ENCODE measurements at places on chromosomes 2 and 18. TPM values are rescaled to one million over a fixed set of nuclear protein-coding genes. Genes with fewer than 3 reads are reported as not detected.

Gene ERICH2
- not detected for total RNA-seq

Gene RRM2
- total RNA-seq, result 1.3 TPM

Gene POTEI
- total RNA-seq, result not detected

Gene RUFY4
- not detected for total RNA-seq

Gene HOXD8
- total RNA-seq, result not detected

Gene GAREM1
- not detected for total RNA-seq

Gene CTLA4
- total RNA-seq, result 1.1 TPM

Gene HOXD12
- not detected for total RNA-seq

Gene CCBE1
- not detected for total RNA-seq

Gene CCDC74B
- total RNA-seq, result 1.4 TPM

Gene FAM237A
- total RNA-seq, result not detected

Gene RNF152
- total RNA-seq, result 0.49 TPM

Gene REG1B
- total RNA-seq, result not detected

Gene CD226
- total RNA-seq, result 2.6 TPM

Gene PDCD1
- 0.87 TPM for total RNA-seq

Gene ELOA2
- not detected for total RNA-seq

Gene KLHL41
- 0.27 TPM for total RNA-seq

Gene C2orf78
- total RNA-seq, result not detected

Gene LONRF2
- 0.29 TPM for total RNA-seq

Gene NCOA1
- total RNA-seq, result 48.5 TPM

Gene BCL11A
- 383 TPM for total RNA-seq

Gene PROM2
- 0.85 TPM for total RNA-seq
